Astrocyte (in vitro differentiated cells and primary cell): ENCODE measurements at places on chromosomes 6 and 20. TPM values are rescaled to one million over a fixed set of nuclear protein-coding genes. Genes with fewer than 3 reads are reported as not detected.
A peak's percentile ranks its signal among the peaks of the same experiment; 100 is the strongest.

DNA sequence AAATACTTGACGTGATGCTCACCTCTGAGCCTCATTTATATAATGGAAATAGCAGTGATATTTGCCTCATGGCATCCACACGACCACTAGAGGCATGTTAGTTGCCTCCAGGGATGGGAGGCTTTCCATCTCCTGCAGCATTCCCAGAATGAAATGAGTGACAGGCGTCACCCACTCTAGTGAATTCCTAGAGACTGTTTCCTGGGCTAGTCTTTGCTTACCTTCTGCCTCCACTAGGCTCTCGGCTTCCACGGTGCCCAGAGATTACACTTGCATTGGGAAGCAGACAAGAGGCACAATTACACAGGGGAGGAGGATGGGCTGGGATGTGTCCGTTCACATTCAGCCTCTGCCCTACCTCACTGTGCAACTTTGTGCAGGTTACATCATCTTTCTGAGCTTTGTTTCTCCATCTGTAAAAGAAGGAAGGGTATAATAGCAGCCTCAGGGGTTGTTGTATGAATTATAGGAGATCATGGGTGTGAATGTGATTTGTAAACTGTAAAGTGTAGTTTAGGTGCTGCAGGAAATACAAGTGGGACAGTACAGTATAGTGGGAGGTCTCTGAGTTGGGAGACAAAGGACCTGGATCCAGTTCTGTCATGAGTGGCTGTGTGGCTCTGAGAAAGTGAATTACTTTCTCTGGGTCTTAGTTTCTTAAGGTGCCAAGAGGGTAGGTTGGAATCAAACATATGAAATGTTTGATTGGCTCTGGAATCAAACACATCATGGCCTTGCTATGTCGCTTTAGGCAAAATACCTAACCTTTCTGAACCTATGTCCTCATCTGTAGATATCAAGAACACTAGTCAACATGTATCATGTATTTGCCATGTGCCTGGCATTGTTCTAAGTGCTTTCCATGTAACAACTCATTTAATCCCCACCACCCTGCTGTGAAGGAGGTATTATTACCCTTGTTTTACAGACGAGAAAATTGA is 3.6 kb upstream of the VSTM2L start:
- no peak overlapping the region for H3K27ac ChIP-seq
- H3K27me3 ChIP-seq: peaks cover 12% of the 10 kb centered on the region
- no peaks in the 10 kb centered on the region for H3K36me3 ChIP-seq
- peaks cover 20% of the 10 kb centered on the region for H3K4me1 ChIP-seq

DNA sequence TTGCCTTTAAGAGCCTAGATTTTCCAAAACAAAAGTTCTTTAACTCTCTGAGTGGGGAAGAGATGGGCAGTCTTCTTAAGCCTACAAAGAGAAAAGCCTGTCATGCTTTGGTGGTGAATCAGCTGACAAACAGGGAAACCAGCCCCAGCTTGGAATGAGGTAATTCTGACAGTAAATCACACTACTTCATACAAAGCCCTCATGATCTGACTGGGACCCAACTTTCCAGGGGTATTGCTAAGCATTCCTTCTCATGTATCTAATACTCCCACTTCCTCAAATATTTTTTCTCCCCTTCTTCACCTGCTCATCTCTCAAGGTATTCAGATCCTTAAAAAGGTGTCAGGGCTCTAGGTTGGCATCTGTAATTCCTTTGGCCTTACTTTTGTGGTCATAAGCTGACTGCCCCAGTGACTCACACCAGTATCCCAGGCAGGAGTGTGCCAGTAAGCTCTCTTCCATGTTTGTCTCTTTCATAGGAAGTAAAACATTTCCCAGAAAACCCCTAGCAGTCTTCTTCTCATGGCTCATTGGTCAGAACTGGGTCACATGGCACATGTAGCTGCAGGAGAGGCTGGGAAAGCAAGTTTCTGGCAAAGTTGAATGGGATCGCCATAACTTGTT is 15.0 kb upstream of the TBC1D22B start:
- H3K4me1 ChIP-seq: peaks cover 73% of the 10 kb centered on the region
- H3K36me3 ChIP-seq: no peaks in the 10 kb centered on the region
- DNase-seq: peak; percentile 100
- H3K4me3 ChIP-seq: no peak overlapping the region
- H3K27ac ChIP-seq: peak overlapping the region; percentile 100
- no peaks in the 10 kb centered on the region for H3K27me3 ChIP-seq

GRCh38 chr6:13308332-13308731 is 20.0 kb downstream of the TBC1D7 start:
- no peaks in the 10 kb centered on the region for H3K27me3 ChIP-seq
- H3K4me1 ChIP-seq: peaks cover 19% of the 10 kb centered on the region
- peaks cover 26% of the 10 kb centered on the region for H3K36me3 ChIP-seq
- no peak for DNase-seq

GRCh38 chr6:91782802-91783201 is 1195.9 kb upstream of the MAP3K7 start:
- no peaks in the 10 kb centered on the region for H3K36me3 ChIP-seq
- no peaks in the 10 kb centered on the region for H3K27me3 ChIP-seq
- H3K27ac ChIP-seq: no peak overlapping the region
- no peak overlapping the region for H3K4me3 ChIP-seq

Gene CYP21A2
- total RNA-seq: 0.11 and 0.46 TPM in 2 replicates
